ENCODE measurements at places on chromosomes 11 and 22. TPM values are rescaled to one million over a fixed set of nuclear protein-coding genes. Genes with fewer than 3 reads are reported as not detected.

The EHBP1L1 gene
- total RNA-seq: 20.9 TPM

GRCh38 chr11:98177925-98178324 lies 842.8 kb upstream of the CNTN5 start:
- no peak for DNase-seq

DNA sequence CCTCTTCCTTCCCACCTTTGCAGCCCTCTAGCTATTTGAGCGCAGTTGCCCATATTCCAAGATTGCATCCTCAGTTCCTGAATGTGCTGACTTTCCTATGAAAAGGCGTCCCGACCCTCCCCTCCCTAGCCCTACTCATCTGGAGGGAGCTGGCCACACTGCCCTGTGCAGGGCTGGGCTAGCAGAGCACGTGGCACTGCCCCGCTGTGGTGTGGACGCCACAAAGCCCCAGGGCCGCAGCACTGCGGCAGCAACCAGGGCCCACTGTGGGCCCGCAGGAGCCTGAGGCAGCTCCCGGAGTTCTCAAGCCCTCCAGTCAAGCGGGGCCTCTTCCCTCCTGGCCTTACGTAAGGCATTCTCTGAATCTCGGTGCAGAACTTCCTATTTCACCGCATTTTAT lies 27.6 kb downstream of the B3GAT1 start:
- DNase-seq: no peak

- DNase-seq: no peak
Observed at GRCh38 chr22:30332551-30332950, 5.8 kb upstream of the TBC1D10A start.

- DNase-seq: no peak
Observed at GRCh38 chr11:2996976-2997375, 4.8 kb upstream of the NAP1L4 start.

The CHRM4 gene
- total RNA-seq: 0.29 TPM

The MUC15 gene
- not detected for total RNA-seq

DNA sequence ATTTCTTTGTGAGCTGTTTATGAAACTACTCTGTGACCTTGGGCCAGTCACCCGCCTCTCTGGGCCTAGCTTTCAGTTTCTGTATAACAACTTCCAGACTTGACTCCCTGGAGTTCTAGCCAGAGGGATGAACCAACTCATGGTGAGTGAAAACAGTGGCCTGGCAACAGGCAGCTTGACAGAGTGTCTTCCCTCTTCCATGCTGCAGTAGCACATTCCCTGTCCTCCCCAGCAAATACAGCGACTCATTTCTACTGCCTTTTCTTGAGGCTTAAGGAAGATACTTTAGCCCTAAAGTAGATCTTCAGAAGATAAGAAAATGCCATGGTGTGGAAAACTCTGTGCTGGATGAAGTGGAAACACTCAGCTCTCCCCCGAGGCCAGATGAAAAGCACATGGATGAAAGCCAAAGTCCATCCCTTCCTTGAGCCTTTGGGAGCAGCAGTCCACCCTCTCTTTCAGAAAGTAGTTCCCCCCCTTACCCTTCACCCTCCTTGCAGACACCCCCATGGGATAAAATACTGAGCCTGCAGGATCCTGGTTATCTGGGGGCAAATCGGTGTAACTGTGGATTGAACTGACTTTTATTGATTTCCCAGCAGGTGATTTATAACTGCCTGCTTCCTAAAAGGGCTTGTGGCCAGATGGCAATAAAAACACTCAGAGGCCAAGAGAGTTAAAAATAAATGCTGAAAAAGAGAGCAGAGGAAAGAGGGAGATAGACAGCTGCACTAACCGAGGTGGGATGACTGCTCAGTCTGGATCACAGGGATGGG lies 24.1 kb downstream of the IRAG1 start:
- no peak for DNase-seq

The KRTAP5-9 gene
- not detected for total RNA-seq

- DNase-seq: no peak
Observed at GRCh38 chr22:46542011-46542985, 4.9 kb upstream of the CELSR1 start.

The TRIM51 gene
- not detected for total RNA-seq

- no peak for DNase-seq
Observed at GRCh38 chr11:110032957-110033570, 60.1 kb upstream of the ZC3H12C start.

- no peak for DNase-seq
Observed at GRCh38 chr11:102118937-102119336, 8.7 kb downstream of the YAP1 start.

The OPCML gene
- under 0.01 TPM for total RNA-seq

GRCh38 chr22:44840611-44841322 lies 88.4 kb downstream of the ARHGAP8 start:
- no peak for DNase-seq

GRCh38 chr11:127057126-127057525 lies 56.6 kb upstream of the KIRREL3 start:
- DNase-seq: no peak

The OR4A16 gene
- total RNA-seq: not detected
